Stimulated activated CD4-positive, alpha-beta T cell treated with anti-CD3 and anti-CD28 coated beads, Interleukin-4, amount 100 ng/mL, for 48 hours (primary cell): ENCODE measurements at places on chromosomes 12 and 14.

DNA sequence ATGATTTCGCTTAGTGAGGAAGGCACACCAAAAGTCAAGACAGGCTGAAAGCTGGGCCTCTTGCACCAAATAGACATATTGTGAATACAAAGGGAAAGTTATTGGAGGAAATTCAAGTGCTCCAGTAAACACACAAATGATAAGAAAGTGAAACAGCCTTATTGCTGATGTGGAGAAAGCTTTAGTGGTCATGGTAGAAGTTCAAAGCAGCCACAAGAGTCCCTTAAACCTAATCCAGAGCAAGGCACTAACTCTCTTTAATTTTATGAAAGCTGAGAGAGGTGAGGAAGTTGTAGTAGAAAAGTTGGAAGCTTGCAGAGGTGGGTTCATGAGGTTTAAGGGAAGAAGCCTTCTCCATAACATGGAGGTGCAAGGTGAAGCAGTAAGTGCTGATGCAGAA, 988.3 kb downstream of the VRK1 start:
- no peak for DNase-seq

DNA sequence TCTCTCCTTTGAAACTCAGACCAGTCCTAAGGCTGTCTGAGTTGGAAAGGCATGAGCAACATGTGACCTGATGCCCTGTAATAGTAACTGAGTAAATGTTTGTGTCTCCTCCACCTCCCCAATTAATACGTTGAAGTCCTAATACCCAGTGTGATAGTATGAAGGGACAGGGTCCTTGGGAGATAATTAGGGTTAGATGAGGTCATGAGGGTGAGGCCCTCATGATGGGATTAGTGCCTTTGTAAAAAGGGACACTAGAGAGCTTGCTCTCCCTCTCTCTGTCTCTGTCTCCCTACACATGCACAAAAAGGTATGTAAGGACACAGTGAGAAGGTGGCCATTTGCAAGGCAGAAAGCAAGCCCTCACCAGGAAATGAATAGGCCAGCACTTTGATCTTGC, 18.1 kb upstream of the KIF21A start:
- no peak for DNase-seq

GRCh38 chr14:55752580-55753390, 172.8 kb downstream of the KTN1 start:
- DNase-seq, result no peak

DNA sequence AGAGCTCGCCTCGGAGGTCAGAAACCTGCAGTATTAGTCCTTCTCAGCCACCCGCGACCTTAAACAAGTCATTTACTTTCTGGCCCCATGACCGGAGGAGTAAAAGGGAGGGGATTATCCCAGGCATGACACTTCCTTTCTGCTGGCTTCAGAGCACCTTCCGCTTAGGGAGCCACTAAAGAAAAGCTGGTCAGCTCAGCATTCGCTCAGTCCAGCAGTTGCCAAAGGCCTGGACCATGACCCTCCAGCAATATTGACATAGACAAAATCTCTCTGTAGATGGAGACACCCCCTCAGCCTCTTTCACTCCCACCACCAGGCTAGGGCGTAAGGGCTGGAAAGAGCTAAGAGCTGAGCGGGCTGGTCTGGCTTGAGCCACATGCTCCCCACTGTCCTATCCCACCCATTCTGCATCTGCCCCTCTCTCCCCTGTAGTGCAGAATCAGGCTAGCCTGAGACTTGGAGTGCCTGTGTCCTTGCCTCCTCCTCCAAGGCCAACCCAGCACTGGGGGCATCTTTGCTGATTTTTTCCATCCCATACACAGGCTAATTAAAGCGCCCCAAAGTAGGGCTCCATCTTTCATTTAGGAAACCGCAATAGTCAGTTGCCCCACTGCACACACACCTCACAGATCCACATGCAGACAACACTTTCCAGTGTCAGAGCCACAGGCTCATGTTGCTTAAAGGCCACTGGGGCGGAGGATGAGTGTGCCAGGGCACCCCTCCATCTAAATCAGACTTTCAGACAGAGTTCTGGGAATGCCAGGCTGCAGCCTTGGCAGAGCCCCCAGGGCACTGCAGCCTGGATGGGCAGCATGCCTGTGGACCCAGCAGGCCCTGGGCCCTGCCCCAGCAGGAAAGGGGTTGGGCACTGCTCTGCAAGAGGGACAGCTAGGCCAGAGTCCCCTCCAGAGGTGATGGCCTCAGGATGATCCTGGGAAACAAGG, 4.0 kb upstream of the CPNE6 start:
- no peak for DNase-seq

DNA sequence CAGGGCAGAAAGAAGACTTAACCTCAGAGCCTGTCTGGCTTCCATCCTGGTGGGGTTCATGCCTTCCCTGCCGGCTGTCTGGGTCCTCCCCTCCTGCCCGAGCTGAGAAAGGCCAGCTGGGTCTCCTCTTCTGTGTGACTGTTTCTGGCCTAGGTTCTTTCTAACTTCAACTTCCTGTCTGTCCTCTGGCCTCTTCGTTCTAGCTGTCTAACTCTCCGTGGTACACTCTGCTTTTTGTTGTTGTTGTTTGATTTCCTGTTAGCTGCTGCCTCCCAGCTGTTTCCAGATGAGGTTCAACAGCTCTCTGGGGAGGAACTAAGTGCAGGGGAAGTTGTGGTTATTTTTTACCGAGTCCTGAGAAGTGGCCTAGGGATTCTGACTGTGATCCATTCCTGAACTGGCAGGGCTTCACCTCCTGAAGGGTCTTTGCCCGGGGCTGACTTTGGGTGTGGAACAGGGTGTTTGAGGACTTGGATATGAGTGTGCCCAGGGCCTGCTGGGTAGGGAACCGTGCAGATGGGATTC, 3.2 kb downstream of the MLXIP start:
- no peak for DNase-seq

- DNase-seq, result no peak
Observed at GRCh38 chr12:107873223-107873622, 98.7 kb downstream of the ASCL4 start.

DNA sequence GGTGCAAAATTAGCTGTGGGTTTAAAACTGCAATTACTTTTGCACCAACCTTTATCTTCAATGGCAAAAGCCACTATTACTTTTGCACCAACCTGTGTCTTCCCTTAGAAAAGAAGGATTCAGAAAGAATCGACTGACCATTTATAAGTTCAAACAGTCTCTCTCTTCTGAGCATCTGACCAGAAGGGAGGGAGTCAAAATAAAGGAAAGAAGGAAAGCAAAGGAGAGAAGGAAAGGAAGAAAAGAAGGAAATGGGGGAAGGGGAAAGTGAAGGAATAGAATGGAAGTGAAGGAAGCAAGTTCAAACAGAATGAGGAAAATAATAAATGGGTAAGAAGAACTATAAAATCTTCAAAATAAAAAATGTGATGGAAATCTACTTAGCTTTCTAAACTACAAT, 57.8 kb downstream of the KDM5A start:
- DNase-seq, result no peak

GRCh38 chr12:59698600-59698999, 102.8 kb downstream of the SLC16A7 start:
- no peak for DNase-seq

DNA sequence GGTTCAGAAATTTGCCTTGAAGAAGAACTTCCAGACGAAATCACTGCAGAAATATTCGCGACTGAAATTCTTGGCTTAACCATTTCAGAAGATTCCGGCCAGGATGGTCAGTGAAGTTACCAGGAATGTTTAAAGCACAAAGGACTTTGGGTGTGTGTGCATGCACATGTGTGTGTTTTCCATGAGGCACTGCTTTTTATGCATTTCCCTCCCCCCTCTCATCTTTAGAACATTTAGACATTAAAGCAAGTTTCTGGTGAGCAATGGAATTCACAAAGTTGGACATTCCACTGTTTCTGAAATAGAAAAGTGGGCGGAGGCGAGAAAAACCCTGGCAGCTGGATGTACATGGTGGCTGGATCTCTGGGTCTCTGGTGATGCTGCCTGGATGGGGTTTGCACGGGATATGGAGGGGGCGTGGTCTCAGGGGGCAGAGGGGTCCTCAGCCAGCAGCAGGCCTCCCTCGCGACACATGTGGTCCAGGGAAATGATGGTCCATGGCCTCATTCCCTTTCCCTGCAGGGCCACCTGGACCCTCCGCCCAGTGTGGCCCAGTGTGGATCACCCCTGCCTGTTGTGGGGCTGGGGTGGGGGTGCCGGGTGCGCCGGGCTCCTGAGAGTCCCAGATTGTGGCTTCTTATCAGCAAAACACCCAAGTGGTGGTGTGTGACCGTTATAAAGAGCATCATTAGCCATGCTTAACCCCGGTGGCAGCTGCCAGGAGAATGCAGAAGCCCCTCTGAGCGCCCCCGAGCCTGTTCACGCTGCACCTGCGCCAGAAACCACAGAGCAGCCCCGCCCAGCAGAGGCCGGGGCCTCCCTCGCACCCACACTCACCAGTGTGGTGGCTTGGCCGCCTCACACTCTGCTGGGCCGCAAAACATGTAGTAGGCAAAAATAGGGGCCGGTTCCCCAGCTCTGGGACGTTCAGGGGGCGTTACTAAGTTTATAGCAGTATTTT, 17.8 kb upstream of the BCL7A start:
- DNase-seq, result no peak

GRCh38 chr14:90504643-90505042, 107.8 kb downstream of the CALM1 start:
- no peak for DNase-seq

- DNase-seq, result no peak
Observed at GRCh38 chr12:11758510-11759493, 109.3 kb downstream of the ETV6 start.

DNA sequence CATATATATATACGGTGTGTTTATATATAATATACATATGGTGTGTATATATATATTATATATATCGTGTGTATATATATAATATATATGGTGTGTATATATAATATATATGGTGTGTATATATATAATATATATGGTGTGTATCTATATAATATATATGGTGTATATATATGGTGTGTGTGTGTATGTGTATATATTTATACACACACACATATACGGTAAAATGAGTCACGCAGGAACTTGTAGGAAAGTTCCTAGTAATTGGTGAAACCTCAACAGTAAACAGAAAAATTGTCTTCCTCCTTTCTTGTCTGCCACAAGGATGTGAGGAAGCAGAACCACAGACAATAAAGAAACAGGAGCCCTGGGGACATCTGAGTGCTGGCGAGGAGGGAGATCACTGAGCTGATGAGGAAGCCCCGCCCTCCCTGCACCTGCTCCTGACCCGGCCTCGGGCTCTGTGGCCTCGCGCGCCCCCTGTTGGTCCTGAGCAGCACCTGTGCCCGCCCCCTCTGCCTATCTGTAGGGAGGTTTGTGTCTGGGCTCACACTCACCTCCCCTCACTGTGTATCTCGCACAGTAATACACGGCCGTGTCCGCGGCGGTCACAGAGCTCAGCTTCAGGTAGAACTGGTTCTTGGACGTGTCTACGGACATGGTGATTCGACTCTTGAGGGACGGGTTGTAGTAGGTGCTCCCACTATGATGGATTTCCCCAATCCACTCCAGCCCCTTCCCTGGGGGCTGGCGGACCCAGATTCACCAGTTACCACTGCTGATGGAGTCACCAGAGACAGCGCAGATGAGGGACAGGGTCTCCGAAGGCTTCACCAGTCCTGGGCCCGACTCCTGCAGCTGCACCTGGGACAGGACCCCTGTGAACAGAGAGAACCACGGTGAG, 1079.4 kb downstream of the TMEM121 start:
- peak; percentile 92 for DNase-seq

DNA sequence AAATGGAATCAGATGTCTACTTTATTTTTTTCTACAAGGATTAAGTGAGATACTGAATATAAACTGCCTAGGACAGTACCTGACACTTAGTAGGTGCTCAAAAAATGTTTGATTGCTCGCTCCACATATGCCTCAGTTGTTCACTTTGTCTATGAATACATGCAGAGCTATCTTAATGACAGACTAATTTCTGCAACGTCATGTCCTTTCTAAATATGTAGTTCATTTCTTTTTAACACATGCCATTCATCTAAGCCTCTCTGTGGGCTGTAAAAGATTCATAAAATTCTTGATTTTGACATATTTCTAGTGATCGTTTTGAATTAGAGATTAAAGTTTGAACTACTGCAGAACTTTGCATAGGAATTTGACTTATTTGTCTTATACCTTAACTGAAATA, 176.3 kb upstream of the STXBP6 start:
- DNase-seq, result no peak

DNA sequence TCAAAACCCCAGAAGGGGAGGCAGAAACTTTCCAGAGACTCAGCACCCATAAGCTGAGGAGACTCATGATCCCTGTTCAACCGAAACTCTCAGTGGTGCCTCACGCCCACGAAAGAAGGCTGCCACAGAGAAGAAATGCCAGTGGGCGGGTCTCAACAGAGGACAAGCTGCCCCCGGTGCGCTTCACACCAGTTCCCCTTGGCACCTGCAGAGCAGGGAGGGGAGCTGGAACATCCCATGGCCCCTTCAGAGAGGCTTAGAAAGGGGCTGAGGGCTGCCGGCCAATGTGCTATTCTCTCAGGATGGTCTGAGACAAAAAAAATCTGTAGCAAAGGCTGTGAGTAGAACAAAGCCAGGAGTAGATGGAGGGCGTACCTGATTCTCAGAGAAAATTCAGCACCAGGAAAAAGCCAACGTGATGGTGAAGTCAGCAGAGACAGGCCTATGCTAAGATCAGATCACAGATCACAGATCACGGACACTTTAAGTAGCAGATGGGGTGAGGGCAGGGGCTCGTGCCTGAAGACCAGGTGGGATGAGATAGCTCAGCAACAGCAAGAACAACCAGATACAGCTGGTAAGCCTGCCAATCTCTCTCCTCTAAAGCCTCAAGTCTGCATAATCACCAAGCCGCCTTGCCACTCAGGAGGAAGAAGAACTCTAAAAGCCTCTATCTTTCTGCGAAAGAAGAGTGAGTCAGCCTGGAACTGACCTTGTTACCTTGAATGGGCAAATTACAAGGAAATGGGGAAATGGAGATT, 206.4 kb upstream of the GRIP1 start:
- DNase-seq, result no peak

DNA sequence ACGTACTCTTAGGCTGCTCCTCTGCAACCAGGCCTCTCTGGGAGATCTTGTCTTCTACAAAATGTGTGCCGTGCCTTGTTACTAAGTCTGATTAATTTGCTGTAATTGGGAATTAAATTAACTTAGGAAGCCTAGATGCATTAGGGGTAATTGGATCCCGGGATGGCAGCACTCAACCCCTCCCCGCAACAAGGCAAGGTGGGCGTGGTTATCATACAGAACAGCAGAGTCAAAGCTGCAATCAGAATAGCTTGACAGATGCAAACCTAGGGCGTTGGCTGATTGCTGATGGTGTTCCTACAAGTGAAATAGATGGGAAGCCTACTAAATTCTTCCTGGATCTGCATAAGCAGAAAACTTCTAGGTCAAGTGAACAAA, 34.5 kb upstream of the NFYB start:
- DNase-seq, result no peak

- DNase-seq, result no peak
Observed at GRCh38 chr14:79997509-79998208, 213.6 kb downstream of the DIO2 start.

DNA sequence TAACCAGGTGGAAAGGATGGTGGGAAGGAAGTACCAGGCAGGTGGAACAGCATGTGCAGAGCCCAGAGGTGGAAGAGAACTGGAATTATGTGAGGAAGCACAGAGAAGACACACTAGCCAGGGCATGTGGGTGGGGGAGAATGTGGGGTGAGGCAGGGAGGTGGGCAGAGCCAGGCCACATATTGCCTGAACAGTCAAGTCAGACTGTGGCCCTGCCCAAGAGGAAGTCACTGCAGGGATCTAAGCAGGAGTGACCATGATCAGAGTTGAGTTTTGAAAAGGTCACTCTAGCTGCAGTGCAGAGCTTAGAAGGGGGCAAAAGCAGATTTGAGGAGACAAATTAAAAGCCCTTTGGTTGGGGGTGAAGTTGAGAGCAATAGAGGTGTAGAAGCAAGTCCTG, 114.0 kb upstream of the SLC38A2 start:
- DNase-seq, result no peak

- DNase-seq, result no peak
Observed at GRCh38 chr14:60206837-60207533, 41.8 kb upstream of the DHRS7 start.
